ENCODE measurements at places on chromosomes 1 and 21.
A peak's percentile ranks its signal among the peaks of the same experiment; 100 is the strongest.

GRCh38 chr1:182484531-182485257, 34.7 kb downstream of the RGSL1 start:
- DNase-seq = no peak

DNA sequence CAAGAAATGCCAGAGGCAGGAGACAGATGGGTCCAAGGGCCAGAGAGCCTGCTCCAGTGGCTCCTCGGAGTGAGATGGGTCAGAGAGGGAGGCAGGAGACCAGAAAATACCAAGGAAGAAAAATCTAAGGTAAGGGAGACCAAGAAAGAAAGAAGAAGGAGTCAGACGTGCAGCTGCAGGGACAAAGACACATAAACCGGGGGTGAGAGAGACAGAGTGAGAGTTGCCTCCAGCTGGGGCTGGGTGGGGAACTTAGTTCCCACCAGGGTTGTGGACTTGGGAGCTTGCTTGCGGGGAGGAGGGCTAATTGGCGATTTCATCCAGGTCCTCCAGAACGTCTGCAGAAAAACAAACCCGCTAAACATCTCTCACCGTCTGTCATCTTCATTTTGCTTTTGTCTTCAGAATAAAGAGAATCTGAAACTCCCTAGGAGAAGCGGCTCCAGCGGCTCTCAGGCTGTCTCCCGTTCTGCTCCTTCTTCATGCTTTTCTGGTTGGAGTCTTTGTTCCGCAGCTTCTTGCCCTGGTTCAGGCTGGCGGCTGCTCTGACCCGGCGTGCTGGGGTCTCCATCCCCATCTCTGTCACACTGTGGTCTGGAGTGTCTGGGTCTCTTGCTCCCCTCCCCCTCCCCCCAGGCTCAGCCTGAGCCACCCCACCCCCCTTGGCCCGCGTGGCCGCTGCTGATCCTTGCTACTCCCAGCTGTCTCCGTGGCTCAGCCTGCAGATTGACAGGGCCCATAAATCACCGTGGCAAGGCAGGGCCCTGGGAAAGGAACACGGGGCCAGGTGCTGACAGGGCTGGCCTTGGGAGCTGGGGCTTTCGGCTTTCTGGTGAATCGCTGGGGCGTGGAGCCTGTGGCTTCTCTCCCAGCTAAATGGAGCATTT, 66.6 kb downstream of the UBIAD1 start:
- DNase-seq = no peak

GRCh38 chr1:183218027-183218618, 32.1 kb downstream of the LAMC2 start:
- DNase-seq = no peak

- peak; percentile 44 for DNase-seq
Measured at GRCh38 chr1:210412240-210412639, 83.5 kb downstream of the HHAT start.

DNA sequence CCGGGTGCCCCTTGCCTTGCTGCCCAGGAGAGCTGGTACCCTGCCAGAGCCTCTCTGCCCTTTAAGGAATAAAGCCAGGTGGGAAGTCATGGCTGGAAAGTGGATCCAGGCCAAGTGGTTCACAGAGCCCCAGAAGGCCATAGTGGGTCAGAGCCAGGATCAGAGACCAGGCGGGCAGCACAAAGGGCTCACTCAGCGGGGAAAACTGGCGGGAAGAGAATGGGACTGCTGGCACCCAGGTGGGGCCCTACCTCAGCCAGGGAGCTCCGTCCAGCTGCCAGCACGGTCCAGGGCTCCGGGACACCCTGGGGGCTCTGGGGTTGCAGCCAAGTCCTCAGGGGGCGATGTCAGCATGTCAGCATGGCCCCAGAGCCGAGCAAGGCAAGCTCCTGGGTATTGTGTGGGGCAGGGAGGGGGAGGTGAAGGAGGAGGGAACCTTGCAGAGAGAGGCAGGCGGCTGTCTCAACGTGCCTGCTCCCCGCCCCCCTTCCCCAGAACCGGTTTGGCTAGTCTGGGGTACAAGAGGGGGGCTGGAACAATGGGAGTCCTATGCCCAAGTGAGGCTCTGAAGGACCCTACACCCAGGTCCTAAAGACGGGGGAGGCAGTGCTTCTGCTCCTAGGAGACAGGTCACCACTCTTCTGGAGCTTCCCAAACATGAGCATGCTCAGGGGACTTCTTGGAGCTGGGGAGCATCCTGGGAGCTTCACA, at the start of gene ARHGEF19:
TSS of gene ARHGEF19 (minus strand) at position 402 of the 711 bp plus-strand sequence. CDS start 3,598 bp downstream, outside the sequence.
- no peak for DNase-seq
